ENCODE measurements at places on chromosomes 1 and 21.

GRCh38 chr1:234842726-234843641 is 233.0 kb upstream of the IRF2BP2 start:
- peak; percentile 31 for DNase-seq

DNA sequence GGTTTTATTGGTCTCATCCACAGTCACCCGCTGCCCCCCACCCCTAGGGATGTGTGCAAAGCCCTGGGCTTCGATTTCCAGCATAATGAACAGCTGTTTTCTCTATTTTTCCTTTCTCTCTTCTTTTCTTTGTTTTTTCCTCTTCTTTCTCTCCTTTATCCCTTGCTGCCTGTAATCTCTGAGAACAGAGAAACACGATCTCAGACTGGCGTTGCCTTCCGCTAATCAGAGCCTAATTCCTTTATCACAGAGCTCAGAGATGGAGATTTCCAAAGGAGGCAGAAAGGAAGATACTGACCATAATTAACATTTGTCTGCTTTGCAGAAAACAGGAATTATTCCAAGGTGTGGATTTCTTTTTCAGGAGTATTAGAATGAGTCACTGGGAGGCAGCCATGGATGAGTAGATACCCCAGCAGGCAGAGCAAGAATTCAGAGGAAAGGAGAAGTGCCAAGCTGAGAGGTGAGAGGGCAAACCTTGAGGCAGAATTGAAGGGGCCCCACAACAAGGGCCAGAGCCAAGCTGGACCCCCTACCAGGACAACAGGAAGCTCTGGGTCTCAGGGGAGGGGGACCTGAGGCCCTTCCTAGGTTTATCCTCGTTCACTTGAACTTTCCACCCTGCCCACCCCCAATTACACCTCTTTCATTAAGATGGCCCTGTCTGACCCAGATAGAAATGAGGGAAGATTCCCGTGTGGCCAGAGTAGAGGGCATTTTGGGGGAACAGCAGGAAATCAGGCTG is 33.3 kb downstream of the MATN1 start:
- no peak for DNase-seq

- peak; percentile 23 for DNase-seq
These were observed 190.5 kb downstream of the HS2ST1 start for GRCh38 chr1:87104945-87105344.

- no peak for DNase-seq
These were observed 19.7 kb upstream of the COL24A1 start for GRCh38 chr1:86176226-86176625.

DNA sequence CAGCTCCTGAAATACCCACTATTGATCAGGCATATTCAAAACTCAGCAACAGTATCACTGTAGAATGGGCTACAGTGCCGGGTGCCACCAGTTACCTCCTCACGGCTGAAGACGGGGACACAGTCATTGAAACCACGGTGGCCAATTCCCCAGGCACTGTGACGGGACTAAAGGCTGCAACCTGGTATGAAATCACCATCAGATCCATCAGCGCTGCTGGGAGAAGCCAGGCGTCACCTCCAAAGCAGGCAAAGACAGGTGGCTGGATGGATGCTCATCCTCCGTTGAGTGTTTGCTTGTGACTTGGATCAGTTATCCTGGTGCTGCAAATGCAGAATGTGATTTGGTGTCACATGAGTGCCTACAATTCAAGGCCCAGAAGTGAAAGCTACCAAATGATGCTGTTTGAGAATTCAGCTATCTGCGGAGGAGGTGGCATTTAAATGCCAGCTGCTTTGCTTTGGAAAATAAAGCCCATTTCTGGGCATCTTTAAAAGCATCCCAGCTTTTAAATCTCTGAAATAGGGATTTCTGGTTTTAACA is 5.1 kb downstream of the FNDC7 start:
- no peak for DNase-seq

DNA sequence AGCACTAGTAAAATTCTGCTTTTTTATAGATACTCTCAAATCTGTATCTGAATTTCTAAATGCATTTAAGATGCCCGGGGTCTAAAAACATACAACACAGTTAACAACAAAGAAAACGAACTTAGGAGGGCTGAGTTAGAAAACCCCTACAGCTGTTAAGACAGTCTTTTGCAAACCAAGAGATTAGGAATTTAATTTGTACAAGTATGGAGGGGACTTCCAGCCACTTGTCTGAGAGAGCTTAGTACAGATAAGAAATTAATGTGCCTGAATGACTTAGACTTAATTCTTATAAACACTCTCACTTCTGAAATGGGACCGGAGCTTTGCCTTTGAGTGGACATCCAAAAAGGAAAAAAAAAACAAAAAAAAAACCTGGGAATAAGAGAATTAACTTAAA is 61.6 kb downstream of the SMYD3 start:
- no peak for DNase-seq

- DNase-seq: no peak
These were observed 130.8 kb downstream of the S1PR1 start for GRCh38 chr1:101367630-101368029.

GRCh38 chr1:247456914-247457639 is 827 bp downstream of the OR2B11 start:
- DNase-seq: no peak

DNA sequence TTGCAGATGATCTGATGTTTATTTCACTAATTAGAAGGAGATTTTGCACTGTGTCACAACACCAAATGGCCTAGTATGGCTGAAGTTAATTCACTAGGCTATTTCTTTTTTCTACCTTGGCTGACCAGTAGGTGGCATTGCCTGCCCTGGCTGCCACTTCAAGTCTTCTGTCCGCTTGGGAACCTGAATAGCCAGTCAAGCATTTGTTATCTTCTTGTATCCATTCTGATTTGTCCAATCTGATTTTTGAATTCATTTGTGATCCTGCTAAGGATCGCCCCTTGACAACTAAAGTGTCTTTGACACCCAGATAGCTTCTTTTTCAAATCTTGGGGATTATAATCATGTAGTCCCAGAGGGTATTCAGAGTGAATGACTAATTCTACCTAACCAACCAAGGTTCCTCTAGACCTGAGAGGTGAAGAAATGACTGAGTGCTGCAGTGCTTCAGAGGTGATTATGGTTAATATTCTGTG is 99.4 kb downstream of the GIPC2 start:
- peak; percentile 90 for DNase-seq

GRCh38 chr21:29185172-29185571 is 54.7 kb downstream of the MAP3K7CL start:
- DNase-seq: no peak

GRCh38 chr1:2009101-2010053 is 5.8 kb upstream of the CFAP74 start:
- DNase-seq: no peak

GRCh38 chr1:192568063-192568462 is 7.5 kb upstream of the RGS1 start:
- no peak for DNase-seq

- DNase-seq: peak; percentile 90
These were observed 75.6 kb upstream of the KAZN start for GRCh38 chr1:14522926-14523241.

GRCh38 chr1:208137193-208137592 is 107.0 kb downstream of the PLXNA2 start:
- peak; percentile 54 for DNase-seq

- DNase-seq: no peak
These were observed 611.5 kb upstream of the RGS18 start for GRCh38 chr1:191546803-191547202.
